ENCODE measurements at places on chromosomes 3 and 15.

- no peak for DNase-seq
These were observed 569.6 kb upstream of the AGTR1 start for GRCh38 chr3:148128136-148128535.

GRCh38 chr3:32239307-32240158 is 1.1 kb downstream of the CMTM8 start:
- peak; percentile 29 for DNase-seq

GRCh38 chr3:72977060-72977808 is 19.4 kb upstream of the PPP4R2 start:
- no peak for DNase-seq

- DNase-seq, result no peak
These were observed 2.5 kb downstream of the ABHD14B start for GRCh38 chr3:51971350-51971749.

- peak; percentile 11 for DNase-seq
These were observed 41.4 kb upstream of the UMPS start for GRCh38 chr3:124688581-124689454.

DNA sequence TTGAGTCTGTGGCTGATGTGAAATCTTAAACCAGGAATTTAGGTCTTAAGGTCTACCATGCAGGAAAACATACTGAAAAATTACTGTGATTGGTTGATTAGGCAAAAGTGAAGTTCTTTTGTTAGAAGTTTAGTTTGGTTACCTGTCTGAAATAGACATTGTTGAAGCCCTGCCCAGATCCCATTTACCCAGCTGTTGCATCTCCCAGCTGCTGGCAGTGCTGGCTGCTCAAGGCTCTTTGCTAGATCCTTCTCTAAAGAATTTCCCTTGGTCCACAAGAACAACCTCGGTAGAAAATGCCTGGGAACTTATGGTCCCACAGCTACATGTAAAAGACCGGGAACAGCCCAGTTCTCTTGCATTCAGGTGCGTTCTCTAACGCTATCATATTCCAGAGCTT is 137.3 kb downstream of the EDEM1 start:
- no peak for DNase-seq

DNA sequence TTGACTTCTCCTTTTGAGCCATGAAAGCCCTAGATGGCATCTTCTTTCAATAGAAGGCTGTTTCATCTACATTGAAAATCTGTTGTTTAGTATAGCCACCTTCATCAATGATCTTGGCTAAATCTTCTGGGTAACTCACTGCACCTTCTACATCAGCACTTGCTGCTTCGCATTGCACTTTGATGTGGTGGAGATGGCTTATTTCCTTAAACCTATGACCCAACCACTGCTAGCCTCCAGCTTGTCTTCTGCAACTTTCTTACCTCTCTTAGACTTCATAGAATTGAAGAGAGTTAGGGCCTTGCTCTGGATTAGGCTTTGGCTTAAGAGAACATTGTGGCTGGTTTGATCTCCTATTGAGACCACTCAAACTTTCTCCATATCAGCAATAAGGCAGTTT is 189.8 kb downstream of the PLCL2 start:
- no peak for DNase-seq

GRCh38 chr3:24387000-24387399 is 107.7 kb downstream of the THRB start:
- no peak for DNase-seq

- no peak for DNase-seq
These were observed 808.8 kb downstream of the TUSC7 start for GRCh38 chr3:117518364-117518763.

DNA sequence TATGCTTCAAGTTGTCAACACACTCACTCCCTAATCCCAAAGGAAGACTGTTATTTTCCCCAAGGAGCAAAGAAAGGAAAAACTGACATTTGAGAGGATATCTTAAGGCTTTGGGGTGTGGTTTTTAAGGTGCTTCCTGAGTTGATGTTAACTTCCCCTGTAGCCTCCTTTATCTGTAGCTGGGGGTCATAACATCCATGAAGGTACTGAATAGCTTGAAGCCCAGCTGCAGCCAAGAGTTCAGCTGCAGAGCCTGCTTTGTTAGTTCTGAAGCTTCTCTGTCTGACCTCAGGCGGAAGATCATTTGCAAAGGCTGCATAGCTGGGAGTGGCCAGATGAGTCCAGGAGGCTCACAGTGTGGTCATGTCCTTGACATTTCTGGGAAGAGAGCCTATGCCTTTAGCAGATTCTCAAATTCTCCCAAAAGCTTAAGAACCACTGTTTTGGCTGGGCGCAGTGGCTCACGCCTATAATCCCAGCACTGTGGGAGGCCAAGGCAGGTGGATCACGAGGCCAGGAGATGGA is 165.4 kb downstream of the SV2B start:
- DNase-seq, result no peak

DNA sequence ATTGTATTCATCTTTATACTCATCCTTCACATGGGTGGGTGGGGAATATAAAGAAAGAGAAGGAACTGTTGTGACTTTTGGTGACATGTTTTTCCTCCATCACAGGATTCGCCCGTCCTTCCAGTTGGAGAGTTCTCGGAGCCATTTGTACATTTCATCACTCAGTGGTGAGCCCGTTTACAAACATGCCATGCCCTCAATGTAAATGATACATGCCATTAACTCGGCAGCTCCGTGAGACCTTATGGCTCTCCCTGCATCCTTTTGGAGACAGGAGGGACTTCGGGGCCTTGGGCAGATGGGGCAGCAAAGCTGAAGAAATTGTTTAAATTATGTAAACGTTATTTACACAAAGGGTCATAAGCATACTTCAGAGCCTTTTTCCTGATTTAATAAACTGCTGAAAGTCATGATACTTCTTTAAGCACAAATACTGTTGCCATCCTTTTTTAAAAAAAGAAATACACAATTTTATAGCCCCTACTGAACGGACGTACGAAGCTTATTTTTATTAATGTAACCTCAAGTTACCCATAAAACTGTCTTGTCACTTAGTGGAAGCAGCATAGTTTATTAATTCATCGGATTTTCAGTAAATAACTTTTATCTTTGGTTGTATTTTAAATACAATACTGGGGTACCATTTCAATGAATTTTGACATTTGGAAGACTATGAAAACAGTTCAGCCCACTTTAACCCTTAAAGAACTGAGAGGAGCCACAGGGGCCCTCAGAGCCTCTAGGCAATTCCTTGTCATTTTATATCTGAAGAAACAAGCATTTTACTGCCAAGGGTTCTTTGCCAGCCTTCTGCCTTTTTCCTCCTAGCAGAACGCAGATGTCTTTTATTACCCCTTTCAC is 55.6 kb upstream of the SKOR1 start:
- no peak for DNase-seq

DNA sequence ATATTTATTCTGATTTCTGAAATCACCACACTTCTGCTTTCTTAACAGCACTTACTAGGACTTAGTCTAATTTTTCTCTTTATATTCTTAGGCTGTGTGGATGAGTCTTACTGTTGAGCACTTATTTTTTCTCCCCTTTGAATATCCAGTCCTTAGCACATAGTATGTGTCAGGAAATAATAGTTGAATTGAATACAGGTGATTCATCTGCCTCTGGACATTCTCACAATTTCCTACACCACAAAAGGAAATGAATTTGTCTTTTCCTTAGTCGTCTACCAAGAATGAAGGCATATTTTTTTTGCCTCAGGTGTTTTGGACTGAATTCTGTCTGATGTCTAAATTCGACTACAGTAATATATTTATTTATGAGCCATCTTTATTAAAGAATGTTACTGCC is 204.2 kb downstream of the GHSR start:
- DNase-seq, result no peak

DNA sequence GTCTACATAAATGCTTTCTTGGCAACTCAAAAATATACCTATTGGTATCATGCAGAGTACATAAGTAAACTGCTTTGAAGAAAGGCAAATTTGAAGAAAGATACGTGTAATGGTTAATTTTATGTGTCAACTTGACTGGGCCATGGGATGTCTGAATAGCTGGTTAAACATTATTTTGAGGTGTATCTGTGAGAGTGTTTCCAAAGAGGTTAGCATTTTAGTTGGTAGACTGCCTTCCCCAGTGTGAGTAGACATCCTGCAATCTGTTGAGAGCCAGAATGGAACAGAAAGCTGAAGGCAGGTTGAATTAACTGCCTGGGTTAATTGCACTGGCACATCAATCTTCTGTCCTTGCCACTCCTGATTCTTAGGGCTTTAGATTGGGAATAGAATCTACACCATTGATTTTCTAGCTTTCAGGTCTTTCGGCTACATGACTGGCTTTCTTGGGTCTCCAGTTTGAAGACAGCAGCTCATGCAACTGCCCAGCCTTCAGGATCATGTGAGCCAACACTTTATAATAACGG is 98.3 kb downstream of the CMSS1 start:
- no peak for DNase-seq

- no peak for DNase-seq
These were observed 153.4 kb upstream of the MCTP2 start for GRCh38 chr15:94077938-94078337.

DNA sequence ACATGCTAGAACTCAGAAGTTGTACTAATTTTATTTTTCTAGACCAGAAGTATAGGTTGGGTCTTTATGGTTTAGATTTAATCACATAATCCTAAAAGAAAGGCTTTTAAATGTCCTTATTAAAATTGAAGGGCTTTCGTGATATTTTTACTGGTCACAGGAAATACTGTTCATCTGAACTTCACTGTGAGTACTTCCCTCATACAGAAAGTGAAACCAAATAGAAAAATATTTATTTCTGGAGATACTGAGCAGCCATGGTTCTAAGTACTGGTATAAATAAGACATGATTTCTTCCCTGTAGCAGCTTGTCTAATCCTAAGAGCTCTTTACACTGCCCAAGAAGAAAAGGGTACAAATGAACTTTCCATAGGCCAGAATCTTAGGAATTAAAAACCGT is 2.0 kb downstream of the SNRK start:
- no peak for DNase-seq

DNA sequence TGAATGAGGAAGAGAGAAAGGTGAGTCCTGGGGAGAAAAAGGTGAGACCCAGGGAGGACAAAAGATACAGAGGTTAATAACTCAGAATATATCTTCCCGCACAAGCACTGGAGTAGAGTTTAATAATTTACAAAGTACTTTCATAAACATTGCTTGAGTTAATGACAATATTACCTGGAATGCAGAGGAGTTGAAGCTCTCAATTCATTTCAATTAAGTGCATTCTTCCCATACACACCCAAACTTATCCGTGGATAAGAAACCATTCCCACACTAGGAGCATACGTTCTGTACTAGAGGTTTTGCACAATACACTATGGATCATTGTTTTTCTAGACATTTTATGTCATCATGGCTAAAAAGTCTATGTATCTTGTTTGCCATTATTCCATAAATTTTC is 23.3 kb upstream of the KNG1 start:
- DNase-seq, result no peak

- no peak for DNase-seq
These were observed 326.5 kb upstream of the GBE1 start for GRCh38 chr3:82087958-82088357.

- no peak for DNase-seq
These were observed 319.4 kb upstream of the NR2F2 start for GRCh38 chr15:96011136-96011535.

- DNase-seq, result no peak
These were observed 557.9 kb upstream of the ZNF385D start for GRCh38 chr3:22308871-22309270.

GRCh38 chr3:55574671-55575070 is 87.6 kb upstream of the WNT5A start:
- DNase-seq, result no peak

- no peak for DNase-seq
These were observed 59.9 kb downstream of the LRRFIP2 start for GRCh38 chr3:37114251-37115145.

- no peak for DNase-seq
These were observed 887.2 kb downstream of the NAALADL2 start for GRCh38 chr3:175746308-175746707.

GRCh38 chr3:133742351-133743091 is 3.7 kb upstream of the TF start:
- DNase-seq, result no peak

DNA sequence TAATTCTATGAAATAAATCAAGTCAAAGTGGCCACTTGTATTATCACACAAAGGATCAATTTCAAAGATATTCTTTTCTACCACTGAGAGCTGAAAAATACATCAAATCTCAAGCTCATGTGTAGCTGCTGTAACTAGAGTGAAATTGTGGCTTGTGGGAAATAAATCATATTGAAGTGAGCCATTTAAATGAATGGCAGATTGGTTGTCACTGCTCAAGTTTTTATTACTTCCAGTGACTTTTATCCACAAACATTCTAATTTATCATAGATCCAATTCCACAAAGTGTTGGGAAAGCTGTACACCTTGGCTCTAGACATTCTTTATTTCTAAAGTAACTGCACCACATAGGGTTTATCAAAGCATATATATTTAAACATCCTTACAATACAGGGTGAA is 285.4 kb downstream of the CNTN3 start:
- DNase-seq, result no peak

DNA sequence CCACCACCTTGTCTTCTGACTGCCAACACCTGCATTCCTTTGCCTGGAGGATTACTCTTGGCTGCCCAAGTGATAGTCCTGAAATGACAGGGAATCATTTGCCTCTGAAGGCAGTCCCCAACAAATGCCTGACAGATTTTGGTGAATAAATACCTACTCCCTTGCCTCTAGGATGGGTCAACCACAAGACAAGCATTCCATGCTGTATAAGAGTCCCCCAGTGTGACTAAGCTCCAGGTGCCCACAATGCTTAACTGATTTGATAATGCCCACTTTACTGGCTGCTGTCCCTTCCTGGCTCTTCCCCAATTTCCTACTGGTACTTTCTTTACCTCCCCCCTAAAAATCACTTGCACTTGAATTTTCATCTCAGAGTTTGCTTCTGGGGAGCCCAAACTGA is 14.8 kb downstream of the THRB start:
- DNase-seq, result no peak

- DNase-seq, result no peak
These were observed 114.3 kb upstream of the MEF2A start for GRCh38 chr15:99451484-99451883.

DNA sequence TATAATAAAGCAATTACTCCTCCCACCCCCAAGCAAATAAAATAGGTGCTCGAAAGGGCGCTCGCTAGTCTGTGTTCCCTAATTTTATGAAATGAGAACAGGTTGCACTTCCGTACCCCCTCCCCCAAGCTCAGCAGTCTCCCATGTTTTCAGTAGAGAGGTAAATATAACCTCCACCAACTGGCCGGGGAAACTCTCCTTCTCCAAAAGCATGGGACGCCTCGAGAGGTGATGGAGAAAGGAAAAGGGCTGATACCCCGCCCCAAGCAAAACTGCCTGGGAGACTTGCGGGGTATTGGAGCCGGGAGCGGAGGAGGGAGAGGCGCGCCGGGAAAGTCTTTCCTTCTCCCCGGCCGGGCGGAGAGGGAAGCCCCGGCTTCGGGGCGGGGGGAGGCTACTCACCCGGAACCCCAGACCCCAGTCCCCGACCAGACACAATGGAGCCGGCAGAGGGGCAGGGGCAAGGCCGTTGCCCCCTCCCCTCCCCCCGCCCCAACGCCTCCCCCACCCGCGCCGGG is 605 bp downstream of the DCUN1D1 start:
- DNase-seq, result no peak

Data from NCI-H524 treated with DMSO at 0.1 percent for 48 hours (cell line).